Right atrium auricular region (tissue), 2 donors: ENCODE measurements at places on chromosomes 5 and 9.

DNA sequence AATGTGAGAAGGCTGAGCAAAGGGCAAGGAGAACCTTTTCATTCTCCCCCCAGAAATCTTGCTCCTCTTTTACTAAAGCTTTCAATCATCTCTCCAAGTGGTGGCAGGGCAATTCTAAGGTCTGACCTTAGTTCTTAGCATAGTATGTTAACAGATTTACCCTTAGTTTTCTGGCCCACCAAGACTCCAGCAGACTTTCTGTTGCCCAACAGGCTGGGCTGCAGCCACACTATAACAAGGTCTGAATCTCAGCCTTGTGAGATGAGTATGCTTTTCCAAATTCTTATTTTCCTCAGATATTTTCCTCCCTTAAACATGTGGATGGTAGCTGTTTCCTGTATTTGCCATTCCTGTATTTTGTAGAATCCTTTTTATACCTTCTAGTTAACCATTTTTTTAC lies 69.5 kb downstream of the NIPBL start:
- DNase-seq, result no peak

GRCh38 chr5:96563816-96564215 lies 98.4 kb upstream of the CAST start:
- DNase-seq, result no peak

- DNase-seq, result no peak
Measured at GRCh38 chr5:94360382-94361130, 257.8 kb downstream of the KIAA0825 start.

- DNase-seq, result no peak
Measured at GRCh38 chr5:111227801-111228200, 3.6 kb downstream of the CAMK4 start.

- no peak for DNase-seq
Measured at GRCh38 chr9:114924327-114924726, 6.1 kb downstream of the TNFSF8 start.

- DNase-seq, result no peak
Measured at GRCh38 chr5:71456362-71456743, 902 bp downstream of the BDP1 start.

GRCh38 chr5:684751-685216 lies 8.4 kb downstream of the TPPP start:
- no peak for DNase-seq

- no peak for DNase-seq
Measured at GRCh38 chr5:102771435-102771834, 16.3 kb downstream of the PAM start.

- DNase-seq, result no peak
Measured at GRCh38 chr9:97397220-97397619, 14.7 kb upstream of the TDRD7 start.

DNA sequence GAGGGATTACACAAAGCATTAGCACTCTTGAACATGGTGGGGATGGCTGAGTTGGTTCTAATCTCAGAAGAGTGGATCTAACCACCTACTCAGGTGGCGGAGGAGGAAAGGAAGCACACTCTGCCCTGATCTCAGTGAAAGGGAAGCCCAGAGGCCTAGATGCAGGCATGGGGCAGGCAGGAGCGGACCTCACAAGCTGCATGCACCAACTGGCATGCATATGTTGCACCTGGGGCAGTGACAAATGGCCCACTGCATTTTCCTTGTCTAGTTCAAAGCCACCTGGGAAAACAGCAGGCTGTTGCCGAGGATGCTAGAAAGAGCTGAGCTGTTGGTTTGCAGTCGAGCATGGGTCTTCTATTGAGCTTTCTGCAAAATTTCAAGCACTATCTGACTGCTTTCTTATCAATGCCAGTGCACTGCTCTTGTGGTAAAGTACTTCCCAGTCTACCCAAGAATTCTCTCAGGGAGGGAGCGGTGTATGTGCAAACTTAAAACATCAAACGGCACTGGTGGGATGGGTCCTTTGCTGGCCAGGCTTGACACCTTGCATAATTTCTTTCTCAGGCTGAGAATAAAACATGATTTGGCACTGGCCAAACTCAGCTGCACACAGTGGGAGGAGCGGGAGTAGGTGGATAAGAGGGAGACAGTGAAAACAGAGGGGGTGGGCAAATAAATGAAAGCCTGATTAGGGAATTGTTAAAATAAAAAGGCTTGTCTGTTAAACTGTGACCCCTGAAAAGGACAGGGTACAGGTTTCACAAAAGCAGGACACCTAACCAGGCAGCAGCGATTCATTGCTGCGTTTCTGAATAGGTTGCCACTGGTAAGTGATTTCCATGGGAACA lies 108.9 kb downstream of the MARCHF3 start:
- no peak for DNase-seq

DNA sequence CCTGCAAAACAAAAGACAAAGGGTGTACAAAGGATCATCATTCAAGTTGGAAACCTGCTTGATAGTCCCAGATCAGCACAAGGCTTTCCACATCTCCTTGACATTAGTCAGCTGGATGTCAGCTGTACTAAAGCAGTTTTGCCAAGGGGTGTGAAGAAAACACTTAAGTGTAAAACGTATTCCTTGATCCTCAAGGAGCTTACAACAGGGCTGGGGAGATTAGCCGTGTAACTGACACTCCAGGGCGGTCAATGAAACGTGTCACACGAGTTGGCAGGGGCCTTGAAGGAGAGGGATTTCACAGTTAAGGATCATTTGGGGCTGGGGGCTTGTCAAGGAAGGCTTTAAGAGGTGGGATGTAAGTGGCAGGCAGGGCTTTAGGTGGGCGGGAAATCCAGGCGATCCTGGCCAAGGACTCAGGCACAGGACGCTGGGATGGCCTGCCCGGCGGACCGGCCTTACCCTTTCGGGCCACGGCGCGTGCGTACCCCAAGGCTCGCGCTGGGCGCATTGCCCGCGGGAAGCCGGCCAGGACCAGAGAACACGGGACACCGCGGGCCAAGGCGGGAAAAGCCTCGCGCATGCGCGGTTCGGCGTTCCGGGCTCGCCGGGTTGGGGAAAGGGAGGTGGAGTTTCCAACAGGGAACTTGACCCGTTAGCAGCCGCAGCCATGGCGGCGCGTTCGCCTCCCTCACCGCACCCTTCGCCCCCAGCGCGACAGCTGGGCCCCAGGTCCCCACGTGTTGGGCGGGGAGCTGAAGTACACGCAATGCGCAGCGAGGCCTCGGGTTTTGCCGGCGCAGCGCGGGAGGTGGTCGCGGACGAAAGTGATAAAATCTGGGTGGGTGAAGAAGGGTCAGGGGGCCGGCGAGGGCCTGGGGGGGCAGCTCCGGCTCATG lies at the start of gene CNTLN:
Gene CNTLN, plus strand, starts transcription at position 645 of the 899 bp plus-strand sequence. Its CDS starts 26 bp downstream, at position 671.
- peak; percentile 95 for DNase-seq

- no peak for DNase-seq
Measured at GRCh38 chr5:167378894-167379723, 912.3 kb upstream of the WWC1 start.

DNA sequence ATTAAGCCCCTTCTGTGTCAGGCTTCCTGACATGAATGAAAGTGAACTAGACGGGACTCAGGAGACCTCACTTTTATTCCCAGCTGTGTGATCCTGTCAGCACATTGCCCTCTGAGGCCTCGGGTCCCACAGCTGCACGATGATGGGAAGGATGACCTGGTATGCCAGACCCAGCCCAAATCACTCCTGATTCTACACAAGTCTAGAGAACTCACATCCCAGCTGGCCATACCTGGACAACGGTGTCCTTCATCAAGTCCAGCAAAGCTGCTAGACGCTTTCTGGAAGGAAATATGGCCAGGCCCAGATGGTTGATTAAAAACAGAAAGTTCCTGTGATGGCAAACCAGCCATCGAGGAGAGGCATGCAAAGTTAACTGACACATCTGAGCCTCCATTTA lies 118.0 kb upstream of the FSTL4 start:
- DNase-seq, result peak; percentile 36

GRCh38 chr5:1498623-1499416 lies 24.9 kb downstream of the LPCAT1 start:
- no peak for DNase-seq

DNA sequence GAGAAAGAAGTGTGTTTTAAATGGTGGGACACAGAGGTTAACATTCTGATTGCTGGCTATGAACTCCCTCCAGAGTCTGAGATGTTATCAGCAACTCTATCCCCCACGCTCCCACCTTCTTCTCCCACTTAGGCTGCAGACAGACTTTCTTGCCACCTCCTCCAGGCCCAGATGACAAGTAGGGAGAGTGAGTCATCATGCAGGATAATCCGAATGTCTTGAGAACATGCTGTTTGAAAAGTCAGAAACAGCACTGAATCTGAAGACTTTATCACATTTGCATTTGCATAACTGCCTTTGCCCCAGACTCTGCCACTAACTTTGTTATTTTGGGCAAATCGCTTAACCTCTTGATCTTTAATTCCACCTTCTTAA lies 139.8 kb downstream of the ESM1 start:
- DNase-seq, result no peak

- no peak for DNase-seq
Measured at GRCh38 chr9:124455820-124456219, 5.6 kb downstream of the ADGRD2 start.

GRCh38 chr5:76187386-76187785 lies 104.2 kb downstream of the SV2C start:
- no peak for DNase-seq

DNA sequence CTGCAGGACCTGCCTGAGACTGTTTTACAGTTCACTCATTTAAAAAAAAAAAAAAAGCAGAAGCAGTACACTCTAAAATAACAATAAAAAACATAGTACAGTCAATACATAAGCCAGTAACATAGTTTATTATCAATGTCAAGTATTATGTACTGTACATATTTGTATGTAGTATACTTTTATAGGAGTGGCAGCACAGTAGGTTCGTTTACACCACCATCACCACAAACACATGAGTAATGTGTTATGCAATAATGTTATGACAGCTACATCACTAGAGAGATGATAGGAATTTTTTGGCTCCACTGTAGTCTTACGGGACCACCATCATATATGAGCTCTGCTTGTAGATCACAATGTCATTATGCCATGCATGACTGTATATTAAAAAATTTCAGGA lies 462.8 kb downstream of the ISL1 start:
- DNase-seq, result no peak

- no peak for DNase-seq
Measured at GRCh38 chr9:101571114-101571513, 23.7 kb downstream of the PPP3R2 start.

DNA sequence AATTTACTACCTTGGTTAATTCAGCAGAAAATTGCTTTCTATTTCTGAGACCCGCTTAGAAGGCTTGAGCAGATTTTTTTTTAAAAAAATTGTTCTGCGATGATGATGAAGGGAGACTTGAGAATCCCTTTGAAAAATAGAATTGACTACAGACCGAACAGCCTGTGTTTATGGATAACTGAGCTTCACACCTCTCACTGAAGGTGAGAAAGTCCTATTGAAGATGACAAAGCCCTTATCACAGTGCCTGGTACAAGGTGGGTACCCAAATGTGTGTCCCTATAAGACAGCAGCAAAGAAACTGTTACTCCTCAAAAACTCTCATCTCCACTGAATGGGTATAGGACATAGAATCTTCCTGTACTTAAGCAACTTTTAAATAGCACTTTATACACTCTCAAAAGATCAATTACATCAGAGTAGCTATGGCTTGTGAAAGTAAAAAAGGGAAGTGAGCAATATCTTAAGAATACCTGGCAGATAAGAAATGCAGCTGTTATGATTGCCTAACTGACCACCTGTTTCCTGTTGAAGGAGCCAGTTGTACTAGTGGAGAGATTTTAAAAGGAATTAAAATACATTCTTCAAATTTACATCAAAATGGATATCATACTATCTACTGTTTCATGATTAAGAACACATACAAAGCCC lies 419.7 kb downstream of the CHSY3 start:
- no peak for DNase-seq

DNA sequence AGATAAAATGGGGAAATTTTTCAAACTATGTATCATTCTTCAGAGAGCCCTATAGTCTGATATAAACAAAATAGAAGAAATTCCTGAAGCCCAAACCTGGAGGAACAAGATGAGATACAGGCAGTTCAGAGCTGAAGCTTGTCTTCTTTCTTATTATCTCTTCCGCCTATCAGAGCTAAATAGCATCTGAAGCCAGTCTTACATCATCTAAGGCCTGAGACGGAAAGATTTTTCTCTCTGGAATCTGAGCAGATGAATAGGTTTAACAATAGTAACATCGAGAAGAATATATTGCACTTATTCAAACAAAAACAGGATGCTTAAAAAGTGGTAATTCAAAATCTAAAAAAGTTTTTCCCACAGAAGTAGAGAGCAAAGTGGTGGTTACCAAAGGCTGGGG lies 59.8 kb downstream of the LPAR1 start:
- DNase-seq, result no peak

- DNase-seq, result no peak
Measured at GRCh38 chr9:132886334-132886725, 7.6 kb downstream of the SPACA9 start.

- no peak for DNase-seq
Measured at GRCh38 chr9:112360047-112360804, 19.7 kb upstream of the HSDL2 start.

DNA sequence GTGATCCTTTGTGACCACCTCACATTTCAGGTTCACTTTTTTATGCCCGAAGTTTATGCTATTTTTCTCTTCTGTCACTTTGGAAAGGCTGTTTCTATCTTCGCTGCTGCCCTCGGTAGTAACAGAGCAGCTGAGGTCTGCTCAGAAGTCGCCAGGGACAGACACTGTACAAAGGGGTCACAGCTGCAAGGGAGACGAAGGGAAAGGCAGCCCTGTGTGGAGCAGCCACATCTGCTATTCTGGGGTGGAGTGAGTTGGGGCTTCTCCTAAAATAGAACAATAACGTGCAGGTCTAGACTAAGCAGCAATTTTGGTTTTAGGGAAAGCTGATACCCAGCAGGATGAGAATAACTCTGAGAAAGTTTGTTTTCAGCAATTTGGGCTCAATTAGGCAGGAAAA lies 72.5 kb downstream of the ACTL7B start:
- DNase-seq, result no peak

- DNase-seq, result no peak
Measured at GRCh38 chr5:96595300-96596090, 66.7 kb upstream of the CAST start.

DNA sequence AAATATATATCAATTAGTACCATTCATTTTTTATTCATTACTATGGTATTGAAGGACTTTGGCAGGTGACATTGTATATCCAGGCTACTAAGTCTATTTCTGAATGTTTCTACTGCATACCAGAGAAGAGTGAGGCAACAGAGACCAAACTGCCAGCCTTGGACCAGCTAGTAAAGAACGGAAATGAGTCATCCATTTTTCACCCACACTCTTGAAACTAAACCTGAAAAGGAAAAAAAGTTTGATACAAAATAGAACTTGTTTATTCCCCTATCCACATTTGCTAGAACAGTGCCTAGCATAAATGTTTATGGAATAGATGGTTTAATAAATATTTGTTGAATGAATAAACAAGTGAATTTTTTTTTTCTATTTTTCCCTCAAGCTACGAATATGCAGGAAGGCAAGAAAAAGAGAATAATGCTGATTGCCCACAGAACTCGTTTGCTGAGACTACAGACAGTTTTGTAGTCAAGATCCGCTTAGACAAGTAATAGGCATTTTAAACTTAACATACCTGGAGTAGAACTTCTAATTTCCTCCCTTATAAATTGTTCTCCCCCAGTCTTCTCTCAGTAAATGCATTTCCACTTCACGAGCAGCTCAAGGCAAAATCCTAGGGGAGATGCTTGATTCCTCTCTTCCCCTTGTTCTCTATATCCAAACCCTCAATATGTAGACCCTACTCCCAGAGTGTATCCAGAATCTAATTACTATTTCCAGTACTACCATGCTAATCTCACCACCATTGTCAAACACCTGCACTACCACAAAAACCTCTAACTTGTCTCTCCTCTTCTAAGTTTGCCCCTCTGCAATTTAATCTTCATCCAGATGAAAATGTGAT lies 146.2 kb upstream of the RASA1 start:
- peak; percentile 61 for DNase-seq
